ENCODE measurements at places on chromosomes 7 and 10. TPM values are rescaled to one million over a fixed set of nuclear protein-coding genes. Genes with fewer than 3 reads are reported as not detected.

The HBP1 gene
- 139 TPM for total RNA-seq

The TBATA gene
- total RNA-seq = not detected

The ZNF727 gene
- total RNA-seq = 0.35 TPM

The TCAF2 gene
- 2.3 TPM for total RNA-seq

The CALML3 gene
- not detected for total RNA-seq

The ALOX5 gene
- total RNA-seq = 17.9 TPM

The PNLIPRP3 gene
- not detected for total RNA-seq

The IGF2BP3 gene
- total RNA-seq = 43.4 TPM

The ZPBP gene
- 0.88 TPM for total RNA-seq

The ZNF503 gene
- 72.3 TPM for total RNA-seq

The ARL3 gene
- 9.5 TPM for total RNA-seq

The ARMC3 gene
- 5.5 TPM for total RNA-seq

The GIMAP7 gene
- total RNA-seq = 8.0 TPM

The ZNF239 gene
- 6.7 TPM for total RNA-seq

The CYP2E1 gene
- total RNA-seq = 1.4 TPM

The OPN4 gene
- total RNA-seq = not detected

The CYP2W1 gene
- total RNA-seq = 3.0 TPM
